ENCODE measurements at places on chromosomes 12 and 14.

DNA sequence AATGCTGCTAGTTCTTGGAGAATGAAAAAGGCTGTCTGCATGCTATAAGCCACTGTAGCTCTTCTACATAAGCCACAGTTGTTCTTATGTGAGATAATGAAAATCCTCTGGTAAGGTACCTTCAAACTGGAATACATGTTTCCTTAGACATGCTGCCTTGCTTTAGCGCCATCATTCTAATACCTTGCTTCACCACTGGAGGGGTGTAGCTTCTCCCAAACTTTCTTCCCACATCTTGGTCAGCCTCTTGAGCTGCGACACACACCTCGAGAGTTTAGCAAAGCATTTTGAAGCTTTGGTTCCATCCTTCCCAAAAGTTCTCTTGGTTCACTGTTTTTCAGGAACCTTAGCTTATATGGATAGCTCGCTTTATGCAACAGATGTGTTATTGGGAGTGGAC is 69.5 kb downstream of the NKX2-1 start:
- DNase-seq, result no peak

- DNase-seq, result no peak
Observed at GRCh38 chr12:131893605-131894312, 663 bp upstream of the ULK1 start.

GRCh38 chr14:30692669-30693068 is 70.5 kb downstream of the SCFD1 start:
- DNase-seq, result no peak

GRCh38 chr14:34336501-34336900 is 125.5 kb downstream of the SPTSSA start:
- DNase-seq, result no peak

DNA sequence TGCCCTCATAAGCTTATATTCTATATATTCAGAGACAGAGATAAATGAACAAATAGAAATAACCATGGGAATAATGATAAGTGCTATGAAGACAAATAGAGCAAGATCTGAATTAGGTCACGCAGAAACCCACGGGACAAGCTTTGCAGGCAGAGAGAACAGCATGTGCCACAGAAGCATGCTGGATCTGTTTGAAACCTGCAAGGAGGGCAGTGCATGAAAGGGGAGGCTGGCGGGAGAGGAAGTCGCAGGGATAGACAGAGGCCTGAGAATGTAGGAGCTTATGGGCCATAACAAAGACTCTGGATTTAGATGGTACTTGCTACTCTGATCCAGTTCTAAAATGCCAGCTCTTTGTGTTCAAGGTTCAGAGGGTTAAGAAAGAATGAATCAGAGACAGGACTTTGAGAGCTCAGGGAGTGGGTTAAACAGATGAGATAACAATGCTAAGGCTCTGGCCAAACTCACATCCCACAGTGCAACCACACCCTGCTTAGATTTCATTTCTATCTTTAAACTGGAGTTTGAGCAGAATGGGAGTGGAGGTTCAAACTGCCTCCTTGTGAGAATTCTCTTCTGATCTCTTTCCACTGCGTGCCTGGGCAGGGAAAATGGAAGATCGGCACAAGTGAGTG is 49.2 kb upstream of the PPP1R12A start:
- no peak for DNase-seq

- no peak for DNase-seq
Observed at GRCh38 chr12:115046805-115047204, 362.8 kb upstream of the TBX3 start.

Data from erythroblast (primary cell).